ENCODE measurements at places on chromosomes 6 and 20.

- H3K27ac ChIP-seq = no peak overlapping the region
- H3K36me3 ChIP-seq = no peaks in the 10 kb centered on the region
- H3K4me3 ChIP-seq = no peak overlapping the region
- no peaks in the 10 kb centered on the region for H3K4me1 ChIP-seq
- no peaks in the 10 kb centered on the region for H3K27me3 ChIP-seq
Measured at GRCh38 chr20:8449123-8449522, 317.1 kb downstream of the PLCB1 start.

- DNase-seq = no peak
- H3K4me3 ChIP-seq = peak overlapping the region; percentile 58
Measured at GRCh38 chr6:35213298-35213791, 411 bp upstream of the SCUBE3 start.

GRCh38 chr6:5006222-5006621 lies 2.4 kb upstream of the RPP40 start:
- peaks cover 2% of the 10 kb centered on the region for H3K36me3 ChIP-seq
- DNase-seq = no peak
- peaks cover 7% of the 10 kb centered on the region for H3K4me1 ChIP-seq
- no peak overlapping the region for H3K4me3 ChIP-seq

- H3K4me1 ChIP-seq = peaks cover 15% of the 10 kb centered on the region
- no peak overlapping the region for H3K27ac ChIP-seq
- no peaks in the 10 kb centered on the region for H3K36me3 ChIP-seq
- H3K27me3 ChIP-seq = no peaks in the 10 kb centered on the region
Measured at GRCh38 chr6:150212778-150213177, 69.9 kb downstream of the PPP1R14C start.

- DNase-seq = no peak
- peaks cover 5% of the 10 kb centered on the region for H3K4me1 ChIP-seq
- H3K27ac ChIP-seq = no peak overlapping the region
- peaks cover 17% of the 10 kb centered on the region for H3K27me3 ChIP-seq
- H3K36me3 ChIP-seq = no peaks in the 10 kb centered on the region
Measured at GRCh38 chr20:62596486-62596885, 45.8 kb upstream of the SLCO4A1 start.

- H3K27ac ChIP-seq = no peak overlapping the region
- DNase-seq = no peak
- no peak overlapping the region for H3K4me3 ChIP-seq
- H3K36me3 ChIP-seq = no peaks in the 10 kb centered on the region
Measured at GRCh38 chr6:168326294-168327261, 7.0 kb upstream of the DACT2 start.

- no peaks in the 10 kb centered on the region for H3K27me3 ChIP-seq
- H3K36me3 ChIP-seq = peaks cover 18% of the 10 kb centered on the region
- H3K4me3 ChIP-seq = peak overlapping the region; percentile 71
- DNase-seq = peak; percentile 82
- H3K4me1 ChIP-seq = peaks cover 43% of the 10 kb centered on the region
Measured at GRCh38 chr20:34515484-34516246, 557 bp upstream of the DYNLRB1 start.

- peak overlapping the region; percentile 100 for H3K27ac ChIP-seq
- peaks cover 47% of the 10 kb centered on the region for H3K36me3 ChIP-seq
- DNase-seq = no peak
- peaks cover 26% of the 10 kb centered on the region for H3K4me1 ChIP-seq
Measured at GRCh38 chr20:45969712-45970634, 2.0 kb downstream of the ZNF335 start.

- H3K27me3 ChIP-seq = no peaks in the 10 kb centered on the region
- H3K27ac ChIP-seq = peak overlapping the region; percentile 8
- peak; percentile 62 for DNase-seq
- H3K36me3 ChIP-seq = no peaks in the 10 kb centered on the region
- H3K4me3 ChIP-seq = no peak overlapping the region
Measured at GRCh38 chr6:134512981-134513391, 195.1 kb upstream of the SGK1 start.

- peaks cover 15% of the 10 kb centered on the region for H3K4me1 ChIP-seq
- H3K27me3 ChIP-seq = peaks cover 50% of the 10 kb centered on the region
- no peak for DNase-seq
- peaks cover 7% of the 10 kb centered on the region for H3K36me3 ChIP-seq
- H3K27ac ChIP-seq = no peak overlapping the region
- peak overlapping the region; percentile 3 for H3K4me3 ChIP-seq
Measured at GRCh38 chr20:46342451-46343347, 34.4 kb upstream of the CDH22 start.
